ENCODE measurements at places on chromosomes 16 and 17. TPM values are rescaled to one million over a fixed set of nuclear protein-coding genes. Genes with fewer than 3 reads are reported as not detected.

The CMTM2 gene
- 0.54 TPM for total RNA-seq

The DPEP3 gene
- not detected for total RNA-seq

The ZNF646 gene
- total RNA-seq = 32.4 TPM

The SEPTIN1 gene
- 2.9 TPM for total RNA-seq

The NACA2 gene
- total RNA-seq = not detected

The FOXL1 gene
- total RNA-seq = 0.09 TPM

The ATP1B2 gene
- 14.3 TPM for total RNA-seq

The MYH13 gene
- not detected for total RNA-seq

The TMIGD1 gene
- not detected for total RNA-seq

GRCh38 chr16:12132290-12132689, 155.8 kb downstream of the SNX29 start:
- DNase-seq = no peak

DNA sequence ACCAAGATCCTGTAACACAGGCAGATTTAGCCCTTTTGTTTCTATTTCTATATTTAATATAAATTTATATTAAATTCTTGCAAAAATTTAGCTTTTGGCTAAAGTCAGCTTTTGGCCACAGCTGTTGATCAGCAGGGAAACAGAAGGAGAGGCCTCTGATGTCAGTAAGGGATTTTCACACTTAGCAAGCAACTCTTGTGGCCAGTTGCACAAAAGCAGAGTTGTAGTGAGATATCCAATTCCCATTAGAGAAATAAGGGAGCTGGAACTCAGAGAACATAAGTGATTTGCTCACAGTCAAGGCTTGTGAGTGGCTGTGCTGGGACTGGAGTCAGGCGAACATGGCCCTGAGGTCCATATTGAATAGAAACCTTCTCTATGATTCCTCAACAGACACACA, 16.7 kb upstream of the HEATR6 start:
- DNase-seq = no peak

DNA sequence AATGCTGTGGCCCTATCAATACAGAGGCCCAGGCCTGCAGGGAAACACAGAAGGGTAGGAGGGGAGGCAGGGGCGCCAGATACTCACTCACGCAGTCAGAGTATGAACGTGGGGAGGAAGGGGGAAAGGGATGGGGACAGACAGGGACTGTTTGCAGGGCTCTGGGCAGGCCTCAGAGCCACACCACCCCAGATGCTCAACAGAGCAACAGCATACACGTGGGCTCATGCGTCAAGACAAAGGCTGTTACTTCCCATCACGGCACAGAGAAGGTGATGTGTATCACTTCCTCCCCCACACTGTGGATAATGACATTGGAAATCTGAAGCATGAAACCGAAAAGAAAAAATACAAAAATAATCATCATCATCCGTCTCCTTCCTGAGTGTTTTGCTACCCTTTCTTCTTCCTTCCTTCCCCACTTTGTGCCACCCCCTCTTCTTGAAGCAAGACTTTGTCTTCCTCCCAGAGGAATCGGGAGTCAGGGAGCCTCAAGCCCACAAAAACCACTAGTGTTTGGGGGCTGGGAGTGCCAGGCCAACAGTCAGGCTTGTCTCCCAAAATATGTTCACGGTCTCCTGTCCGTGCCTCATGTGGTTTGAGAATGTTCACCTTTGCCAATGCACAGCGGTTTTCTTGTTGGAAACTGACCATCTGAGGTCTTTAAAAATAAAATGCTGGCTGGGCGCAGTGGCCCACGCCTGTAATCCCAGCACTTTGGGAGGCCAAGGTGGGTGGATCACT, 20.1 kb downstream of the SLC39A11 start:
- DNase-seq = no peak

- DNase-seq = no peak
Measured at GRCh38 chr16:27106305-27106704, 39.6 kb downstream of the C16orf82 start.

DNA sequence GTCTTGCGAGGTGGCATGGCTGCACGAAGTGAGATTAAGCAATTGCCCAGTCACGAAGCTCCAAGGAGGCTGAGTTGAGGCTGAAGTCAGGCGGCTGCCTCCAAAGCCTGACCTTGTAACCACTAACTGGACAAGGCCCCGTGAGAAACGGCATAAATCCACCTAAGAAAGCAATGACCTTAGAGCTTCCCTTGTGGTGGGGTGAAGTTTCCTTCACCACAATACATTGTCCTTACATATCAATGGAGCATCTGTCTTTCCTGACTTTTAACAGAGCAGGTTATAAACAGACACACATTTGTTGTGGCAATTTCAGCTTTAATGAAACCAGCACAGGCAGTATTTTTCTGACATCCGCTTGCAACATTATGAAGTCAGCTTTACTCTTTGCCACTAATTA, 2.5 kb upstream of the MED9 start:
- DNase-seq = no peak

- no peak for DNase-seq
Measured at GRCh38 chr17:43834106-43834505, 1.2 kb upstream of the MPP3 start.

DNA sequence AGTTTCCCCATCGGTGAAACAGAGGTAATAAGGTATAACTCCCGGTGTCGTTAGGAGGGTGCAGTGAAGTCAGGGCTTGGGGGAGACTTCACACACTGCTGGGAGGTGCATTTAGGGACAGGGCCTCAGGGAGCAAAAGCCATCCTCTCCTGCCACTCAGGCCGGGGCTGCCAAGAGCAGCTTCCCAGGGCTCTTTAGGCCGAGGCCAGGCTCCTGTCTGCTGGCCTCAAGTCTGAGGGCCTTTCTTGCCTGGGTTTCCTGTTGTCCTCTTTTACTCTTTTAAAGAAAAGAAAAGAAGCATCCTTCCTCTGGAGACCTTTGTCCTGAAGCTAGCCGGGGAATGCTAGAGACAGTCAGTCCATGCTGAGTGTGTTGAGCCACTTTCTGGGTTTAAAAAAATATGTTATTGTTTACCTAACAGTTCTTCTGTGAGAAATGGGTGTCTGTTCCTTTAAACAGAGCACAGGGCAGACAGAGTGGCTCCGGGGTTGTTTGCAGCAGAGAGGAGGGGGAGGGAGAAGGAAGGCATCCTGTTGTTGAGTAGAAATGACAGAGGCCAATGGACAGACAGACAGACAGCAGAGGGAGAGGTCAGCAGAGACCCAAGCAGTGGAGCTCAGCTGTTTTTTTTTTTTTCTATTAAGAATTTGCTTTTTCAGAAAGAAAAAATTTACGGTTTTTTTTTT, 79.1 kb downstream of the C17orf67 start:
- DNase-seq = no peak

DNA sequence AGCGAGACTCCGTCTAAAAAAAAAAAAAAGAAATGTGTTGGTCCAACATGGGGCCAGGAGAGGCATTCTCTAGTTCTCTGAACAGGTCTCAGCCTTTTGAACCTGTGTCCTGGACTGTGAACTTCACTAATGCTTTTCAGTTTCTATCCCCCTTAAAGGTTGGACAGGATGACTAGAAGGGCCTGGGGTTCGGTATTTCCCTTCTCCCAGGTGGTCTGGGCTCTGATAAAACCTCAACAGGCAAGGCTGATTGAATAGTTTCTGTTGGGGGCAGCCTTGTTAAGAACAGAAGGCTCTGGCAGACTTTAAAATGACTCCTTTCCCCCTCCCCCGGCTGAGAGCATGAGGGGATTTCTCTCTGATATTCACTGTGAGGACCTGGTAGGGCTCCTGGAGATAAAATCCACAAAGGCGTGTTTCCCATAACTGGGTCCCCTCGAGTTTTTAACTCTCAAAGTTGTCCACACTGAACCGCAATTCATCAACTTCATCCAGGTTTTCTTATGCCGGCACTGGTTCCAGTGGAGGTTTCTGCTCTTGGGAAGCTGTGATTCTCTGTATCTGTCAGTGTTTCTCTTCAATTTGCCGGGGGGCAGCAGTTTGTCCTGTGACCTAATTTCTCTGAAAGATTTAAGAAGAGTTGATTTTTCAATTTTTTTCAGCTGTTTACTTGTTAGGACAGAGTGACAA, 91.3 kb downstream of the METRNL start:
- DNase-seq = no peak

DNA sequence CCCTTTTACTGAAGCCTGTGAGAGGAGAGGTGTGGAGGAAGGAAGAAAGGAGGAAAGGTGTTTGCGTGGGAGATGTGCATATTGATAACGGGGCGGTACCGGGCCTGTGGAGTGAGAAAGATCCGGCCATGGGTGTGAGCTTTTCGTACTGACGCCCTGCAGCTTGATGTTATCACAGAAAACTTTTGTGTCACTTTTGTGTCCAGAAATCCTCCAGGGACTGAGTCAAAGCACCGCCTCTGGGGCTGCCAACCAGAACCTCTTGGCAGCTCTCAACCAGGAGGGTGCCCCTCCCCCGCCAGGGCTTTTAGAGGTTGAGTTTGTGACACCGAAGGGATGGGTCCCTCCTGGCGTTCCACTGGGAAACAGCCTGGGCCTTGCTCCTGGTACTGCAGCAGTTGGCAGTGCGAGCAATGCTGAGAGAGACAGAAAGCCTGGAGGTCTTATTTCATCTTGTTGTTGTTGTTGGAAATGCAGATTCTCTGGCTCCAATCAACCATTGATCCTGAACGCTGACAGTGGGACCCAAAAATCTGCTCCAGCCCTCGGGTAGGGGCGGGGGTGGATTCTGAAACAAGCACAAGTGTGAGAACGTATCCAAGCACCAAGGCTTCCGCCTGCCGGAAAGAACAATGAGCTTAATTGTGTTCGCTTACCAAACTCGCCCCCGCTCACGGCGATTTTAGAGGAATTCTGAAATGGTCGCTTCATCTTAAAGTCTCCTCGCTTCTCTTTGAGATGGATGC, 65.0 kb downstream of the CRISPLD2 start:
- DNase-seq = peak; percentile 51

DNA sequence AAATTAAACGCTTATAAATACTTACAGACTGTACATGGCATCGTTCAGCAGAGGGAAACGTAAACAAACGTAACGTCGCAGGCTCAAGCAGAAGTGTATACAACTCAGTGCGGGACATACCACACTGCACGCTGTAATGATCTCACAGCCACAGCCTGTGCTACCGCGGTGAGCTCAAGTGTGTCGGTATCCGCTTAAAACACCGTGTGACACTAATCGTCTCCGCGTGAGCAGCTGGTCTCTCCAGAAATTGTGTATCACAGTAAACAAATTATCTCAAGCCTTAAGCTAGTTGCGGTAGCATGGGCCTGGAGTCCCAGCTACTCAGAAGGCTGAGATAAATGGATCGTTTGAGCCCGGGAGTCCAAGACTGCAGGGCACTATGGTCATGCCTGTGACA, 115.3 kb downstream of the ANKRD11 start:
- no peak for DNase-seq

DNA sequence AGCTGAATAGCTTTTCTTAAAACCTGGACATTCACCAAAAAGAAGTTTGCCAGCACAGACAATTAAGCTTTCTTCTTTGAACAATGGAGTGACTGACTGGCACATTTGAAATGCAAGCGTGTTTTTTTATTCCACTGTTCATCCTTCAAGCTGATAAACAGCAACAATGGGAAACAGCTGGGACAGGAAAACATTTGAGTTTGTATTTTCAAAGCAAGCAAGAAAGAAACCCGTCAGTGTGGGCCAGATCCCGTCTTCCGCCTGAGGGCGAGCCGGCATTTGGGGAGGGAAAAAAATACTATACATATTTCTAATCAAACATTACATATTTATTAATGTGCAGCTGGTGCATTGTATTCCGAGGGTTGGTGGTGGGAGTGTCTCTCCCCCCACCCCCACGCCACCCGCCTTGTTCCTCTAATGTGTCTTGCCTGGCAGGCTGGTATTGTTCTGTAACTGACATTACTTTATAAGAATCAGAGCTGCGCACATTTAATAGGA, 94.3 kb downstream of the CYLD start:
- no peak for DNase-seq

DNA sequence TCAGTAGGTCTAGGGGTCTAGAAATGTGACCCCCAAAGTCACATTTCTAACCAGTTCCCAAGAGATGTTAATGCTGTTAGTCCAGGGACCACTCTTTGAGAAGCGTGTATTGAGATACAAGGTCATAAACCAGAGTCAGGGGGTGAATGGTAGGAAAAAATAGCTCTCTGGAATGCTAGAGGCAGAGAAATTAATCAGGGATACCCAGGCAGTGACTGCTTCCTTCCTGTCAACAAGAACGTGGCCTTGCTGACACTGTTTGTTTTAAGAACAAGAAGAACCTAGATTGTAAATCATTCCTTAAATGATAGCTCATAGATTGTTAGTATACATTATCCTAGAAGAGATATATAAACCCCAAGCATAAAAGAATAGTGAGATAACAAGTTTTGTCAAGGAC, 43.8 kb downstream of the PITPNM3 start:
- no peak for DNase-seq

GRCh38 chr17:57442914-57443571, 186.7 kb downstream of the MSI2 start:
- no peak for DNase-seq

DNA sequence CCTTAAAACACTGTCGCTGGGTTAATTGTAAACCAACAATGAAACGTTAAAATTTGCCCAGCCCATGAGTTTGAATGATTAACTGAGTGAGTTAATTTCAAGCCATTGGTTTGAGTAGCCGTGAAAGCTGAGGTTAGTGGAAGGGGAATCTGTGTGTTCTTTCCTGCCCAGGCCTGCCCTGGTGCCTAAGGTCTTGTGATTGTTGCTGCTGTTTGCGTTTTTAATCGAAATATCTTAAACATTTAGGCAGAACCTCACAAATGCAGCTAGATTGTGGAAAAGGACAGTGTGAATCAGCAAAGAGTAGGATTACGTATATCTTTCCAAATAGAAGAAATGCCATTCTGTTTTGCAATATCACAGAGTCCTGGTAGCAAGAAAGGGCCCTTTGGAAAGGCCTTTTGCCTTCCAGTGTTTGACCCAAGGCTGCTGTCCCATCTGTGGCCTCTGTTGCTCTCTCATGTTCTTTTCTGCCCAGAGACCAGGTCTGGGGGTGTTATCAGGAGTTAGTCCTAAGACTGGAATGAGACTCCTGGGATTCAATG, 113.8 kb downstream of the MSI2 start:
- no peak for DNase-seq

DNA sequence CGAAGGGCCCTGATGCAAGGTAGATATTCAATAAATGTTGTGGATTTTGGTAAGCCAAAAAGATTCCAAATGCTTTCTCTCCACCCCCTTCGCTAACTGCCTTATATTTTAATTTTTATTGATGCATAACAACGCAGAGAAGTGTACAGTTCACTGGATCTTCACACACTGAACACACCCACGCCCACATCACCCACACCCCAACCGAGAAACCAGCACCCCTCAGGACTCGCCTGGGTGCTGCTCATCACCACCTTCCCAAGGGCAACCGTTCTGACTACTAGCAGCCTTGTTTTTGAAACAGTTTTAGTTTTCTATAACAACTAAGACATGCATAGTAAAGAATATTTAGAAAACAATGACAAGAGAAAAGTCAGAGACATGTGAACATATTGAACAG, 9.1 kb upstream of the PLCG2 start:
- DNase-seq = no peak

- no peak for DNase-seq
Measured at GRCh38 chr16:76583945-76584344, 306.7 kb downstream of the CNTNAP4 start.

DNA sequence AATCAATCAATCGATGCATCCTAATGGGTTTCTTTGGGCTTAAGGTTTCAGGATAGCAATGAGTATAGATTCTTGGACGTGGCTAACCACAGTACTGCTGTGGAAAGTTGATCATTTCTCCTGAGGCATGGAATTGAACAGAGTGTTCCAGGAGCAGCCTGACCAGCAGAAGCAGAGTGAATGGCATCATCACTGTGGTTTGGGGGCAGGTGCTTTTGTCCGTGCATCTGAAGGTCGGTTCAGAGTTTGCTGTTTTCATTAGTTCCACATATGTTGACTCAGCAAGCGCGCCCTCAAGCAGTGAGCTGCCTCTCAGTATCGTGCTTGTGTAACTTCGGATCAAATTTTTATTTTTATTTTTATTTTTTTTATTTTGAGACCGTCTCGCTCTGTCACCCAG, 24.9 kb downstream of the KIAA0513 start:
- DNase-seq = no peak
